ENCODE measurements at places on chromosomes 13 and 19.

DNA sequence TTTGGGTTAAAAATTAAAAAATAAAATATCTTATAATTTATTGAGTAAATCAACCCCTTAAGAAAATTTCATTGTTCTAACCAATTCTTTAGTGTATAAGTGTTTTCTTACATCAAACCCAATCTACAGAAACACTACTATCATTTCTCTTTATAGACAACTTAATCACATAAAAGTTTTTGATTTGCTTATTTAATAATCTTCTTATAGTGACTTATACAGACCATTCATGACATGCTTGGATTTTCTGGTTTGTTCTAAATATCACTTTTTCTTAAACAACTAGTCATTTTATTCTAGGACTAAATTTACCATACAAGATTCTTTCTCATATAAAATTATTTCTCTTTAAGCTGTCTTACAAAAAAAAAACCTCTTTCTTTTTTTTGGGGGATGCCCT lies 27.3 kb upstream of the ZSCAN5A start:
- peak; percentile 39 for DNase-seq

- no peak for DNase-seq
Observed at GRCh38 chr13:20713751-20714150, 10.3 kb downstream of the IL17D start.

GRCh38 chr19:47210689-47211316 lies 20.2 kb downstream of the BBC3 start:
- peak; percentile 97 for DNase-seq

DNA sequence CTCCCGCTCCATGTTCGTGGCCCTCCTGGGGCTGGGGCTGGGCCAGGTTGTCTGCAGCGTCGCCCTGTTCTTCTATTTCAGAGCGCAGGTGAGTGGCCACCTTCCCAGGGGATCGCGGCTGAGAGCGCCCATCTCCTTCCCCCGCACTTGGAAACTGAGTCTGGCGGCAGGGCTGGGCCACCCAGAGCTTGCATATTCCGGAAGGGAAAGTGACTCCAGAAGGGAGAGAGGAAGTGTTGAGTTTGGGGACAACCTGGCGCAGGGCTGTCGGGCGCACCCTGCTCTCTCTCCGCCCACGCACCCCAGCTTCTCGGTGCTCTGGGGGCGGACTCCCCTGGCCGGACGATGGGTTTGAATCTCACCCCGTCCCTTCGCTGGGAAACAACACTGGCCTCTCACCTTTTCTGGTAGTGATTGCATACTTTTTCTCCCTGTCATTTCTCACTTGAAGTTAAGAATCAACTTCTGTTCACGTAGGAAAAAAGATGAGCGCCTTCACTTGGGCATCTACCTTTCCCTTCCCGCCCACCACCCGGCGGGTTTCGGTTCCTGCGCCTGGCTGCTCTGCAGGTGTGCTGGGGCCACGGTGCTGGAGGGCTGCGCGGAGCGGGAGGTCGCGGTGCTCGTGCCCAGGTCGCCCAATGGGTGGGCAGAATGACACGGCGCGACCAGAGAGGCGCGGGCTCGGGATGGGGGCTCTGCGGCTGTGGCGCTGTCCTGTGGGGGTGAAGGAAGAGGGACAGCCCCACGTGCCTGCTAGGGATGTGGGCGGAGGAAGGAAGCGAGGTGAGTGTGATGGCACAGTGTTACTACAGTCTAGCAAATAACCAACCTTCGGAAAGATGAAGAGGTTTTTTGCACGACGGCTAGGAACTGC lies 721 bp downstream of the TNFSF11 start:
- DNase-seq: no peak

DNA sequence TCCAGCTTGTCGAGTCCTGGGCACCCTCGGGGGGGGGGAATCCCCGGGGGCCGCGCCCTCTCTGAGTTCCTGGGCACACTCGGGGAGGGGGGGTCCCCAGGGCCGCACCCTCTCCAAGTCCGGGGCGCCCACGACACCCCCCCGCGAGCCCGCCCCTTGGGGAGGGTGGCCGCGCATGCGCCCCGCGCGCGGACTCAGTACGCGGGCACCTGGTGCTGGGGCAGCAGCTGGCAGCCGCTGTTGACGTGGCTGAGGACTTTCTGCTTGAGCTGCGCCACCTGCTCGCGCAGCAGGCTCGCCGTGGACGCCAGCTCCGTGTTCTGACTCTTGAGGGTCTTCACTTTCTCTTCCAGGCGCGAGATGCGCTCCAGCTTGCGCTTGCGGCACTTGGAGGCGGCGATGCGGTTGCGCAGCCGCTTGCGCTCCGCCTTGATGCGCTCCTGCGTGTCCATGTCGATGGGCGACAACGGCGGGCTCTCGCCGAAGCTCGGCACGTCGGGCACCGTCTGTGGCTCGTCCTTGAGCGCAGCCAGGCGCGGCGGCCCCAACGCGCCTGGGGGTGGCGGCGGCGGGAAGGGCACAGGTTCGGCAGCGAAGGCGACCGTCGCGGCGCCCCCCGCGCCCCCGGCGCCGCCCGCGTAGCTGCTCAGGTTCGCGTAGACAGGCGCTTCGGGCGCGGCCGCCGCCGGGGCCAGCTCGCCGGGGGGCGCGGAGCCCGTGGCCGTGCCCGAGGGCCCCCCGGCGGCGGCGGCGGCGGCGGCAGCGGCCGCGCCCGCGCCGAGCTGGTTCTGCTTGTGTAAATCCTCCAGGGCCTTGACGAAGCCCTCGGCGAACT lies 958 bp downstream of the JUND start:
- DNase-seq: peak; percentile 69

DNA sequence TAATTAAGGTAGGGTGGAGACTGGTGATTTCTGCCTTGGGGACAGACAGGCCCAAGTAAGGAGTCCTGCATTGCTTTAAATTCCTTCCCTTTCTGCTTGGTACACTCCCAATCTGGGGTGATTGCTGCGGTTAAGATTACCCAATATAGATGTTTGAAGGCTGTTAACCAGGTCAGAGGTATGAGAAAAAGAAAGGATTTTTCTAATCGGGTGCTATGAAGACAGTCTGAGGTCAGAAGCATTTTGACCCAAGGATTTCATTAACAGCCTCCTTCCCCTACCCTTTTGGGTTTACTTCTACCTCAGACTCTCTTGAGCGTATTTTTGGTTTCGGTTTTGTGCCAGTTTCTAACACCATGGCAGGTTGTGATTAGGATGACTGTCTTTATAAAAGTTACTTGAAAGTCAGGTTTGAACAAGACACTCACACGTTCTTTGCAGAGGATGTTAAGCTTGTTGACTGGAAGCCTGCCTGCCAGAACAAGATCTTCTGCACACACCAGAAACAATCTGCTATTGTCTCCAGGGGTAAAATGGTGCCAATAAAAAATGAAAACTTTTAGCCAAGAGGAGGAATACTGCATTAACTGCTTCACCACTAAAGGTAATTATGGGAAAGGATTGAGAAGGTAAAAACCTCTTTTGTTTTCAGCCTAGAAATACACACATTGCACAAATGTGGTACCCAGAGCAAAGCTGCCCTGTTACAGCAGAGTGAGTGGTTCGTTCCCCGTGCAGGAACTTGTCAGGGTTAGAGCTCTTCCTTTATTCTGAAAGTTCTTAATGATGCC lies 108.8 kb downstream of the NDFIP2 start:
- DNase-seq: peak; percentile 56

DNA sequence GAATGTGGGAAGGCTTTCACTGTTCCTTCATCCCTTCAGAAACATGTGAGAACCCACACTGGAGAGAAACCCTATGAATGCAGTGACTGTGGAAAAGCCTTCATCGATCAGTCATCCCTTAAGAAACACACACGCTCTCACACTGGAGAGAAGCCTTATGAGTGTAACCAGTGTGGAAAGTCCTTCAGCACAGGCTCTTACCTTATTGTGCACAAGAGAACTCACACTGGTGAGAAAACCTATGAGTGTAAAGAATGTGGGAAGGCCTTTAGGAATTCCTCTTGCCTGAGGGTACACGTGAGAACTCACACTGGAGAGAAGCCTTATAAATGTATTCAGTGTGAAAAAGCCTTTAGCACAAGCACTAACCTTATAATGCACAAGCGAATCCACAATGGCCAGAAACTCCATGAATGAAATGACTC lies 18.6 kb downstream of the ZNF177 start:
- DNase-seq: peak; percentile 42

DNA sequence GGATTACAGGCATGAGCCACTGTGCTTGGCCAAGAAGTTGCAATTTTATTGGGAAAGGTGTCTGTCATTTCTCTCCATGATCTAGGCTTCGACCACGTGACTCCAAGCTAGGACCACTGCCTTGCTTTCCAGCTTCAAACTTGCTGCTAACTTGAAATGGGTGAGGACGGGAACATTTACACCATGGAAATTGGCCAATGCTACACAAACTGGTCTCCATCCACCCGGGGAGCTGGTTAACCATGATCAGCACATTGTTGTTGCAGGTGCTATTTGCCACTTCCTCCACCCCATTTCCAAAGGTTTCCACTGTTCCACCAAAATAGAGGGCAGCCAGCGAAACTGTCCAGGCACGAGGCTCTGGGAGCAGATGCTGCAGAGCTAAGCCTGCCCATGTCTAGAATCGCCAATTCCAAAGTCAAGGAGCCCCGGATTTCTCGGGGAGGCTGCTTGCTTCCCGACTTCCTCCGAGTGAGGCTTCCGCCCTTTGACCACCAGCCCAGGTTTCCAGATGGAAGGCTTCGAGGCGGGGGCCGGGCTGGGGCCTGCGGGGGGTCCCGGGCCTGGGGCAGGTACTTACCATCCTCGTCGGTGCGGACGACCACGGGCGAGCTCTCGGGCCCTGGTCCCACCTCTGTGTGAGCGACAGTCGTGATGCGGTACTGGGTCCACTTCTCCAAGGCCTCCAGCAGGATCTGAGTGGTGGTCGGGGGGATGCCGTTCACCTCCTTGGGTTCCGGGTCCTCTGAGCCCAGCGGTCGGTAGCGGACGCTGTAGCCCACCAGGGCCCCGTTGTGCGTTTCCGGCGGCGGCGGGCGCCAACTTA lies 109.7 kb downstream of the PTPRS start:
- no peak for DNase-seq

GRCh38 chr13:40635315-40635995 lies 31.0 kb downstream of the FOXO1 start:
- DNase-seq: no peak

GRCh38 chr13:50549221-50549942 lies 294.1 kb downstream of the DLEU7 start:
- DNase-seq: no peak

DNA sequence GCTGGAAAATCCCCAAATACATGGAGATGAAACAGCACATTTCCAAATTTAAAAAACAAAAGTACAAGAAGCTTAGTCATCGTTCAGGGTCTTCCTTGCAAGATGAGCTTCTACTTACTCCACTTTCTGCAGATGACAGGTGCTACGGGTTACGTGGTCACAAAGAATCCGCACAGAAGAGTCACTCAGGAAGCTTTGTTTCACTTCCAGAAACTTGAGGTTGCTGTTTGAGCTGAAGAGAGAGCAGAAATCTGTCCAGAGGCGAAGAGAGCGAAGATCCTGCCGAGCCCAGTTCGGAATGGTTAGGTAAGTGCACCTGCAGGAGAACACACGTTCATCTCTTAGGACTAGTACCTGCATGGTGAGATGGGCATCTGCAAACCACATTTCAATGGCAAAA lies 9.4 kb downstream of the NLRP7 start:
- no peak for DNase-seq

DNA sequence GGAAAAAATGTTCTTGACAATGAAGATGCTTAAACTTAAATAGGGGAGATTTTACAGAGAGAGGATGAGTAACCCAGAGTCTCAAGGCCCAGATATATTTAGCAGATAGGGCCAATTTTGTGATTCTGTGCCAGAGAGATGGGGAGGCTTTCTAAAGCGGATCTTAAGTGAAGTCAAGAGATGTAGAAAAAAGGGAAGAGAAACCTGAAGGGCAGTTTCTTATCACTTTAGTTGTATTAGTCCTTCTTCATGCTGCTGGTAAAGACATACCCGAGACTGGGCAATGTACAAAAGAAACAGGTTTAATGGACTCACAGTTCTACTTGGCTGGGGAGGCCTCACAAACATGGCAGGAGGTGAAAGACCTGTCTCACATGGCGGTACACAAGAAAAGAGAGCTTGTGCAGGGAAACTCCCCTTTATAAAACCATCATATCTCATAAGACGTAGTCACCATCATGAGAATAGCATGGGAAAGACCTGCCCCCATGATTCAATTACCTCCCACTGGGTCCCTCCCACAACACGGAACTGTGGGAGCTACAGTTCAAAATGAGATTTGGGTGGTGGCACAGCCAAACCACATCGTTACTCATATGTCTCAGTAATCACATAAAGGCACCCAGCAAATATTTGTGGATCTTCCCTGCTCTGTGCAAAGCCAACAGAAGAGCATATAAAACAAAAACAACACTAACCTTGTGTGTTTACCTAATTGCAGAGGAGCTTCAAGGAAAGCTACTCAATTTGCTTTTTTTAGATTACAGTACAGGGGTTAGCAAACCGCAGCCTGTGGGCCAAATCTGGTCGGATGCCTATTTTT lies 102.6 kb upstream of the MYCBP2 start:
- no peak for DNase-seq

DNA sequence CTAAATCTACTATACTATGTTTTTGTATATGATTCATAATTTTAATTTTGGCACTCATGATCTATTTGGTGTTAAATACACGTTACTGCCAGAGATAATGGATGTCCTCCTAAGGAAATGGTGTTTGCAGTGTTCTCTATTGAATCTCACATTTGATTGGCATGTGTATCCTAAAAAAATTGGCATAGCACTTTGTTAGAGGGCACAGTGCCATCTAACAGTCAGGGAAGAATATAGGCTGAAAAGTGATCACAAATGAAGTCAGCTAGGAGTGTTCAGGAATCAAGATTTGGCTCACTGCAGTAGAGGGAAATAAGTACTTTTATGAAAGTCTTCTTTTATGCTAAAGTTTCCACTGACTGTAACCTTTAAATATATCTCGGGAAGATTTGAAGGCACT lies 624.6 kb downstream of the GPC6 start:
- no peak for DNase-seq

GRCh38 chr13:46176756-46177155 lies 5.2 kb downstream of the LCP1 start:
- DNase-seq: peak; percentile 94

- no peak for DNase-seq
Observed at GRCh38 chr19:11337080-11337479, 2.4 kb downstream of the RAB3D start.

- DNase-seq: no peak
Observed at GRCh38 chr19:56084835-56085536, 36.1 kb downstream of the ZNF787 start.

DNA sequence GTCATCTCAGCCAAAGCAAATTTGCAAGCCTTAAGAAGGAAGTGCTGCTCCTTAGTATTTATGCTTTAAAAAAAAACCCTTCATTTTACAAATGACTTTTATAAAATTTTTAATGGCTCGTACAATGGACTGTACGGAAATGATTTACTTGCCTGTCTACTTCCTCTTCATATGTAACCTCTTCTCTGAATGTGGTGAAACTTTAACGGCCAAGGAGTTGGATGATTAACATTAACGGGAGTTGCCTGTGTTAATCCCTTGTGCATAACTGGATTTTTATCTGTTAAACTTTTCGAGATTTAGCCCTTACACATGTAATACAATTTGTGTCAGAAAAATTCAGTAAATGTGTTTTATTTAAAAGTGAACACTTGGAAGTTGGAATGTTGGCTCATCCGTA lies 429.4 kb downstream of the TBC1D4 start:
- DNase-seq: no peak

GRCh38 chr19:13068085-13068846 lies 34.4 kb downstream of the LYL1 start:
- DNase-seq: peak; percentile 24
